ENCODE measurements at places on chromosomes 2 and 18.

- DNase-seq: no peak
Measured at GRCh38 chr2:24744356-24744755, 48.8 kb downstream of the PTRHD1 start.

GRCh38 chr2:9690252-9690651, 59.5 kb upstream of the YWHAQ start:
- DNase-seq: no peak

DNA sequence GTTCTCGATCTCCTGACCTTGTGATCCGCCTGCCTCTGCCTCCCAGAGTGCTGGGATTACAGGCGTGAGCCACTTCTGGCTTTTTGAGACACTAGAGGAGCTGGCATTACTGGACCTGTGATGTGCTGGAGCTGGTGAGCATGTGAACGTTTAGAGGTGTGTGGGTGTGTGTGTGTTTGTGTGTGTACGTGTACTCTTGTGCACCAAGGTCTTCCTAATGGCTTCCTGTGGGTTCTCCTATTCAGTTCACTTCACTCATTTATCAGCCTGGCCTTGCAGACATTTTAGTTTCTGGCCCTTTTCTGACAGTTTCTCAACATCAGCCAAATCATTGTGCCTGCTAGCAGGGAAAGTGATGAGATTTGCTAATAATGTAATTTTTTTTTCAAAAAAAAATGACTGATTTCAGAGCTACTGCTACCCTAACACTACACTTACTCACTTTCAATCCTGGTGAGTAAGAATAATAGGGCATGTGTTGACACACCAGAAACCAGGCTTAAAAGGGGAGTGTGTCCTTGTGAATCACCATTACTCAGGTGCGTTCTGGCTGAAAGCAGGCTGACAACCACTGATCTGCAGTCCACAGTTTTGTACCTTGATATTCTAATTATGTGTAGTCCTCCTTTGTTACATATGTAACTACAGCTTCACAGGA, 41.0 kb upstream of the ACTR3 start:
- DNase-seq: no peak

- no peak for DNase-seq
Measured at GRCh38 chr18:3655254-3656050, 205.5 kb downstream of the TGIF1 start.

GRCh38 chr2:56981554-56981953, 797.8 kb downstream of the CCDC85A start:
- DNase-seq: no peak

GRCh38 chr18:26040051-26040656, 50.3 kb downstream of the SS18 start:
- no peak for DNase-seq

DNA sequence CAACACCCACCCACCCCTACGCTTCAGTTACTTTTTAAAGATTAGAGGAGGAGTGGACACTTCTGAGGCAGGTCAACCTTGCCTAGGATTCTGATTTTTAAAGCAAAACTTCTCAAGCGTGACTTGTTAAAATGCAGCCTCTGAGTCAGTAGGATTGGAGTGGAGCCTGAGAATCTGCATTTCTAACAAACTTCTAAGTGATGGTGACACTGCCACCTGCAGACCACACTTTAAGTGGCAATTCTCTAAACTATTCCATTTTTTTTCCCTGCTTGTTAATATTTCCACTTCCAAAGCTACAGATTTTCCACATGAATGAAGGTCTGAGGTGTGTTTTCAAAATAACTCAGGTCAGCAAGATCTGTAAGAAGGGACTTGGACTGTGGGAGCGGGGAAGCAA, 171.1 kb upstream of the CCDC150 start:
- no peak for DNase-seq

DNA sequence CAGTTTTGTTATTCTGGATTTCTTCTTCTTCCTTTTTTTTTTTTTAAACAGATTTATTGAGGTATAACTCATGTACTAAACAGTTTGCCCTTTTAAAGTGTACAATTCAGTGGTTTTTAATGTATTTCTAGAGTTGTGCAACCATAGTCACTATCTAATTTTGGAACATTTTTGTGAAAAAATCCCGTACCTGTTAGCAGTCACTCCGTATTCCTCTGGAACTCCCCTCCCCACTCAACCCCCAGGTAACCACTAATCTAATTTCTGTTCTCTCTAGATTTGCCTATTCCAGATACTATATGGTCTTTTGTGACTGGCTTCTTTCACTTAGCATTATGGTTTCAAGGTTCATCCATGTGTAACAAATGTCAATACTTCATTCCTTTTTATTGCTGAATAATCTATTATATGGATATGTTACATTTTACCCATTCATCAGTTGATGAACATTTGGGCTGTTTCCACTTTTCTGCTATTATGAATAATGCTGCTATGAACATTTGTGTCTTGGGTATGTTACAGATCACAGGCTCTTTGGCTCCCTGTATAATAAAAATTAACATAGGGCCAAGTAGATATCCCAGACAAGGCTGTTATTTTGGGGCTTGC, 21.9 kb downstream of the EHBP1 start:
- DNase-seq: no peak

- no peak for DNase-seq
Measured at GRCh38 chr2:172231508-172231907, 128.8 kb upstream of the DLX2 start.

DNA sequence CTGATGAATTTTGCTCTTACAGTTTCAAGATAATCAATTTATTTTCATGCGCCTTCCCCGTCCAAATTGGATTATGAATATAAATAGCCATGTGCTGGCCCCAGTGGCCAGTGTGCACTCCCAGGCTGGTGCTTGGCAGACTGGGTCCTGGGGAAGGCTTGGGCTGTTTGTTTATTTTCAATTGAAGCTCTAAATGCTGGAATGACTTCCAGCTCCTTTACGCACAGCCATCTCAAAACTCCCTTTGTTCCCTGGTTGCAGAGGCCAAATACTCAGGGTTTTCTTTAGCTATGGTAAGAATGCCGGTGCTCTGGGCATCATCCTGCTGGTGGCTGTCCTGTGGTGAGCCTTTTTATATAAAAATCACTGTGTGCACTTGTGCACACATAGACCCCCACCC, 131.5 kb downstream of the PRKCE start:
- no peak for DNase-seq

DNA sequence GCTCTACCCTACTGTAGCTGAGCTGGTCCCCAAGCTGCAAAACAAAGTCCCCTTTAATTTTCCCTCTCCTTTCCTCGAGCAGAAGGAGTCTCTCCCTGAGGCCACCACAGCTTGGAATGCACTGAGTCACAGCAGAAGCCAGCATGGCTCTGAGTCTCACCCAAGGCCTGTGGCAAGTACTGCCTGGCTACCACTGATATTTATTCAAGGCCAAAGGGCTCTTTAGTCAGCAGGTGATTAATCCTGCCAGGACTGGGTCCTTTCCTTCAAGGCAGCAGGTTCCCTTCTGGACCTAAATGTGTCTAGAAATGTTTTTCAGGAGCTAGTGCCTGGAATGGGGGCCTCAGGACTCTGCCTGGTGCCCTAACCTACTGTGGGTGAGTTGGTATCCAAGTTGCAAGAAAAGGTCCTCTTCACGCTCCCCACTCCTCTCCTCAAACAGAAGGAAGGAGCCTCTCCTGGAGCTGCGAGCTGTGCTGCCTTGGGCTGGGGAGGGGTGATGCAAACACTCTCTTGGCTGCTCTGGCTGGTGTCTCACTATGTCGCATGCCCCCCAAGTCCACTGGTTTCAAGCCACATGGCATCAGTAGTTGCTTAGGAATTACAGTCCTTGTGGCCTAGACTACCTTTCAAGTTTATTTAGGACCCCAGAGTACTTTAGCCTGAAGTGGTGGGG, 53.4 kb downstream of the CD28 start:
- no peak for DNase-seq

GRCh38 chr2:105888625-105889024, 143.9 kb downstream of the NCK2 start:
- DNase-seq: no peak

DNA sequence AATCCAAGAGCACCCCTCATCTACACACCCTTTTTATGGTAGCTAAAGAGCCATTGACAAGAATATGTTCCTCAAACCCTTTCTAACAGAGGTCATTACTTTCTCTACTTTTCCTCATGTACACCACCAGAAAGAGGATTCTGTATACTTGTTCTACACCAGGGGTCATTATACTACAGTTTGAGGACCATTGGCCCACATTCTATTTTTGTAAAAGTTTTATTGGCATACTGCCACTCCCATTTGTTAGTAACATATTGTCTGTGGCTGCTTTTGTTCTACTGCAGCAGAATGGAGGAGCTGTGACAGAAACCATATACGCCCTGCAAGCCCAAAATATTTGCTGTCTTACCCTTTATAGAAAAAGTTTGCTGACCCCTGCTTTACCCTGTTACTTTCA, 14.3 kb downstream of the HTR2B start:
- no peak for DNase-seq

GRCh38 chr18:79926715-79927606, 24.5 kb downstream of the SLC66A2 start:
- peak; percentile 48 for DNase-seq

DNA sequence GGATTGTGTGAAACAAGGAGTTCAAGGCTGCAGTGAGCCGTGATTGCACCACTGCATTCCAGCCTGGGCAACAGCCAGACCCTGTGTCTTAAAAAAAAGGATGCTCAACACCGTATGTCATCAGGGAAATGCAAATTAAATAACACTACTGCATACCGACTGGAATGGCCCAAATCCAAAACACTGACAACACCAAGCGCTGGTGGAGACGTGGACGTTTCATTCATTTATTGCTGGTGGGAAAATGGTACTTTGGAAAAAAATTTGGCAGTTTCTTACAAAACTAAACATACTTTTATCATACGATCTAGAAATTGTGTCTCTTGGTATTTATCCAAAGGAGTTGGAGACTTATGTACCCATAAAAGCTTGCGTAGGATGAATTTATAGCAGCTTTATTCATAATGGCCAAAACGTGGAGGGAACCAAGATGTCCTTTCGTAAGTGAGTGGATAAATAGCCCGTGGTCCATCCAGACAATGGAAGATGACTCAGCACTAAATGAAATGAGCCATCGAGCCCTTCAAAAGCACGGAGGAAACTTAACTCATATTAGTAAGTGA, 24.2 kb downstream of the NEU4 start:
- no peak for DNase-seq

- DNase-seq: no peak
Measured at GRCh38 chr2:233926806-233927205, 9.6 kb downstream of the TRPM8 start.

- no peak for DNase-seq
Measured at GRCh38 chr18:68962623-68963022, 164.7 kb downstream of the CCDC102B start.

DNA sequence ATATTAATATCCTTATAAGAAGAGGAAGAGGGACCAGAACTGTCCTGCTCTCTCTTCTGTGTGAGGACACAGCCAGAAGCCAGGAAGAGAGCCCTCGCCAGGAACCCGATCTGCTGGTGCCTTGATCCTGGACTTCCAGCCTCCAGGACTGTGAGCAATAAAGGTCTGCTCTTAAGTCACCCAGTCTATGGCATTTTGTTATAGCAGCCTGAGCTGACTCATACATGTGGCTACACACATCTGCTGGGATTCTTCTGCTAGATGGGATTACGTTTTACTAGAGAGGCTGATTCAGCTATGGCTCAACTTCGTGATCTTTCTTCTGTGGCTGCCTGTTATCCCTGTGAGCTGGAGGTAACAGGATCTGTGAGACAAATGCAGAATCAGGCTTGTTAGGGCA, 29.6 kb downstream of the ARL4C start:
- no peak for DNase-seq

DNA sequence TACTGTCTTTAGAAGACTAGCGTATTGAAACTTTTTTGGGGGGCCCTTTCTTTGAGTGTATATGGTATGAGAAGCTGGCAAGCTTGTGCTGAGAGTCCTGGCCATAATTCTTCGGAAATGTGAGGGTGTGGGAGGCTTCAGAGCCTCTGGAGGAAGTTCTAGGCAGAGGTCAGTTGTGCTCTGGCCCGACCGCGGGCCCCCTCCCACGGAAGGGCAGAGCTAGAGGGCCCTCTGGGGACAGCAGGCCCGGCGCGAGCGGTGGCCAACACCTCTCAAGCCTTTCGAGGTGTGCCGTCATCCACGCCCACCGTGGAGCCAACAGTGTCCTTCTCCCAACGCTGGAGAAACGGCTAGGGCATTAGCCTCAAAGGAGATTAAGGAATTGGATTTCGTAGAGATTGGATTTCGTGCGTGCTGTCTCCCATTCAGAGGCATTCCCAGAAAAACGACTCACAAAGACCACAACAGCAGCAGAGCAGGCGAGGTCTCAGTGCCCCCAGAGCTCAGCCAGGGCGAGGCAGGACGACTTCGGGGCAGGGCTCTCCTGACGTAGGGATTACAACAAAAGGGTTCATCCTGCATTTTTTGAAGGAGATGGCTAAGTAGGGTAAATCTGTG, 2.2 kb upstream of the MTCL1 start:
- DNase-seq: no peak

GRCh38 chr18:52341608-52342381, 1.8 kb downstream of the DCC start:
- DNase-seq: no peak

GRCh38 chr2:156505696-156506095, 69.5 kb downstream of the GPD2 start:
- DNase-seq: no peak

DNA sequence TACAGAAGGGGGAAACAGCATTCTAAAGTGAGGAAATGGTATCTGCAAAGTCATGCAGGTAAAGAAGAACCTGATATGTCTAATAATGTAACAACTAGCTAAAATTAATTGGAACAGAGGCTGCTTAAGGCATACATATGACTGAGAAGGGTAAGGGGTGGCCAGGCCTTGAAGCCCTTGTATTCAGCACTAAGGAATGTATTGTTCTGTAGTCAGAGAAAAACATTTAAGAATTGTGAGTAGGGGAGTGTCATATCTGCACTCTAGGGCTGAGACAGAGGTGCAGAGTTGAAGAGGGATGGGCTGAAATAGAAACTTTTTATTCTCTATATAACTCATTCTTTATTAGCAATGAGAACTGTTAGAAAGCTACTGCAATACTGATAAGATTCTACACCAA, 145.5 kb upstream of the CHAC2 start:
- no peak for DNase-seq

DNA sequence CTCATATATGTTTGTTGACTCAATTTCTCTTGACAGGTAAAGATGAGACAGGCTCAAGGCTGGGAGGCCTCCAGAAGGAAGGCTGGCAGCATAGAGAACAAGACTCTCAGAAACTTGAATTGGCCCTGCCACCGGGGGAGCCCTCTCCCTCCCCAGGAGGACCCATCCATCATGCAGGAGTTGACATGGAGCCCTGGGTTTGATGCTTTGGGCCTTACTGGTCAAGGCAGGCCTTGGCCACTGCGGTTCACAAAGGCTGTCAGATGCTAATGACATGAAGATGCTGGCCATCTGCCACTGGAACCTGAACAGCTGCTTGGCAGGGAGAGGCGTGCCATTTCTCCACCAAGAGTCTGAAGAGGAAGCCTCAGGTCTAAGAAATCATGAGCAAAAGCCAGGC, 193.6 kb downstream of the MTCL1 start:
- DNase-seq: no peak
